Right cardiac atrium (tissue), 5 donors: ENCODE measurements at places on chromosomes 5 and 9.
A peak's percentile ranks its signal among the peaks of the same experiment; 100 is the strongest.

GRCh38 chr9:110029429-110029955 lies 178.5 kb downstream of the C9orf152 start:
- no peak for DNase-seq

GRCh38 chr5:169635936-169636335 lies 1.1 kb upstream of the DOCK2 start:
- DNase-seq: no peak

- no peak for DNase-seq
These were observed 359.4 kb downstream of the ENC1 start for GRCh38 chr5:74281166-74281565.

DNA sequence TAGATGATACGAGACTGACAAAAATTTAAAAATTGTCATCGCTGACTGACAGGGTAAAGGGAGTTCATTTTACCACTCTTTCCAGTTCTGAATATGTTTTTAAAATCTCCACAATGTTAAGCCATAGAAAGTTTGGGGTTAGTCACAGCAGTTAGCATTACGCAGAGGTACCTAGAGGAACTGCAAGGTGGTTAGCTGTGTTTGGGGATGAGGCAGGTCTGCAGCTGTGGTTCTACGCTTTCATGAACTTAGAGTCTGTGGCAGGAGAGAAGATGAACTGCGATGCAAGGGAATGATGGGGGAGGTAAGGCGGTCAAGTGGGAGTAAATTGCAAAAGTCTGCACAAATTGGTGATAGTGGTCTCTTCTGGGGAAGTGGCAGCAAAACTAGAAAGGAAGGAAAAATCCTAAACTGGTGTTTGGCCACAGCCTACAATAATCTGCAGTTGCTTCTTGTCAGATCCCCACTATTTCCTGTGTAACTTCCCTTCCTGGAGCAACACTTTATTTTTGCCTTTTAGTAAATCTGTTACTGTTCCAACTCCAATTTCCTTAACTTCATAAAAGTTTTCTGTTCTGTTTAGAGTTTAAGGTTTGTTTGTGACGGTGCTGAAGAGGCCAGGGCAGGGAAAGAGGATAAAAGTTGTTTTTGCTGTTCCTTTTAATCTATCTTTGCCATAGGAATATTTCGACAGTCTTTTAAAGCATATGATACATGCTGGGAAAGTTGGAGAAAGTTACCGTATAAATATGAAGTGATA lies 38.6 kb upstream of the SNX2 start:
- no peak for DNase-seq

DNA sequence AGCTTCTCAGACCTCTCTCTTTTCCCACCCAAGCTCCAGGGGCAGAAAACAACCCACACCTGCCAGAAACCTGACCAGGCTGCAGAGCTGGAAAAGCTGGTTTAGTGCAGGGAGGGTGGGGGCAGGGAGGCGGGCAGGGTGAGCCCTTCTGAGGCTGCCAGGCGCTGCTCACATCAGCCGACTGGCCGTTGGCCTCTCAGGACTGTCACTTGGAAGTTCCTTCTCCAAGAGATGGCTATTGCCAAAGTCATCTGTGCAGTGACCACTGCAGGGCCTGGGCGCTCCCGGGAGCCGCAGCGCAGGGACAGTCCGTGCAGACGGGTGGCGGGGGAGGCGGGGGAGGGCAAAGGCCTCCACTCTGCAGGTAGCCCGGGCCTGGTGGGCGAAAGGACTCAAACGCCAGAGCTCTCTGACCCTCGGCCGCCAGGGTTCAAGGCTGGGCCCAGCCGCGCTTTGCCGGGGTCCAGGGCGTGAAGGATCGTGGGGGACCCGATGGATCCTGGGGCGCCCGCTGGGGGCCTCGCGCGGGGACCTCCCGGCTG lies 205.0 kb upstream of the IER5L start:
- DNase-seq: peak; percentile 53

- no peak for DNase-seq
These were observed 281.1 kb upstream of the MAP3K1 start for GRCh38 chr5:56534102-56534829.

- no peak for DNase-seq
These were observed 18.8 kb downstream of the HBEGF start for GRCh38 chr5:140327589-140327988.

- peak; percentile 40 for DNase-seq
These were observed at the start of gene MVB12B for GRCh38 chr9:126326228-126327005. MVB12B (plus strand) TSS chr9:126326829; CDS start chr9:126326930, 101 bp downstream.

DNA sequence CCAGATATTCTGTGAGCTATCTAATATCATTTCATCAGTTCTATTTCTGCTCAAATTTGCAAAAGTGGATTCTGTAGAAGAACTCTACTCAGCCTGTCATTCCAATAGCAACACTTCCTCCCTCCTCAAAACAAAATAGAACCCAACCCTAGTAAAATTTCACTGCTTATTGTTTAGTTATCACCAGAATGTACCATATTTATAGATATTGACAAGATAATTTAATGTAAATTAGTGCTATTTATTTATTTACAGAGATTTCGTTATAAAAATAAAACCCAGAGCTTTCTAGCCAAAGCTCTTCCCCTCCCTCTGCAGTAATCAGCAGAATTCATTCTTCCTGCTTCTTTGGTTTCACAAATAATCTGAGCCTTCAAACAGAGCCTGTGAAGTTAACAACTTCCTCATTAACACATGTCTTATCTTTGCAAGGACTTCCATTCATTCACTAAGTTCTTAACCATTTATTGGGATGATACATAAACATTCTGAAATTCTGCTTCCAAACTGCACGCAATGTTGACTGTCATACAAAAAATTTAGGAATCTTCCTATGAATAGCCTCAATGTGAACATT lies 73.7 kb upstream of the PJA2 start:
- no peak for DNase-seq

- no peak for DNase-seq
These were observed 112.9 kb downstream of the SLC1A3 start for GRCh38 chr5:36719282-36719681.

GRCh38 chr9:98660541-98660940 lies 48.2 kb downstream of the GABBR2 start:
- no peak for DNase-seq

- no peak for DNase-seq
These were observed 41.2 kb downstream of the RALGPS1 start for GRCh38 chr9:126955811-126956210.

DNA sequence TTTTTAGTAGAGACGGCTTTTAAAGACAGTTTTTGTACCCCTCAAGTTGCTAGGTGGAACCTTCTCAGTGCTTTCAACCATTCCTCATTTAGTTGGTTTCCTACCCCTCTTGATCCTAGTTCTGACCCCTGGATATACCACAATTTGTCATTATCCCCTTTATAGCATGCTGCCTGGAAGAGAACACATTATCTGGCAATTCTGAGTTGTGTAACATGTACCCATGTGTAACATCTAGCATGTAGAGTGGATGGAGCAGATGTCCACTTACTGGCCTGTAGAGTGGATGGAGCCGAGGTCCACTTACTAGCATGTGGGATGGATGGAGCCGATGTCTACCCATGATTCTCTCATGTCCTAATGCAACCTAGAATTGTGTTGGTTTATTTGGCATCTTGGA lies 7.5 kb downstream of the SLC36A1 start:
- no peak for DNase-seq

DNA sequence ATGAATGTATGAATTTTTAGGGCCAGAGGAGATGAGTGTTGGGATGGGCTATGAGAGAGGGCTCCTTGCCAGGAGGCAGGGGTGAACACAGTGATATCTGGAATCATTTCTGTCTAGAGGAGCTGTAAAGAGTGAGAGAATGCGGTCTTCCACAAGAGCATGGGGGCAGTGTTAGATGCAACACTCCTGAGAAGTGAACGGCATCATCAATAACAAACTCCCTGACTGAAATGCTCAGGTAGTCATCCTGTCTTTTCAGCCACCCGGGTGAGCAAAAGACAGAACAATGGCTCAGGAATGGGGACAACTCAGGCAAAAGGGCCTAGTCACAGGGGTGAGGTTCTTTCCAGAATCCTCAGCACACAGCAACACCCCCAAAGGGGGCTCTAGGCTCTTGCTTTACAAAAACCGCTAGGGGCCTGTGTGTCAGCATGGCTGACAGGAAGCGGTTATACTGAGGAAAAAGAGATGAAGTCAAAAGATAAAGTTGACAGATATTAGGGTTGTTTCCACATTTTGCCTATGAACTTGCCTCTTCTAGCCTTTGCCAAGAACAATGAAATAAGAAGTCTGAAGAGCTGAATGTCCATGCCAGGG lies 104.6 kb upstream of the LRRTM2 start:
- DNase-seq: no peak

- DNase-seq: no peak
These were observed 220.9 kb downstream of the PAX5 start for GRCh38 chr9:36813154-36813553.

- peak; percentile 58 for DNase-seq
These were observed 39.2 kb upstream of the NEK6 start for GRCh38 chr9:124218438-124218982.

- peak; percentile 69 for DNase-seq
These were observed 37.4 kb downstream of the PIK3R1 start for GRCh38 chr5:68252673-68253623.

- DNase-seq: no peak
These were observed 228.3 kb upstream of the C9orf72 start for GRCh38 chr9:27801545-27801944.

DNA sequence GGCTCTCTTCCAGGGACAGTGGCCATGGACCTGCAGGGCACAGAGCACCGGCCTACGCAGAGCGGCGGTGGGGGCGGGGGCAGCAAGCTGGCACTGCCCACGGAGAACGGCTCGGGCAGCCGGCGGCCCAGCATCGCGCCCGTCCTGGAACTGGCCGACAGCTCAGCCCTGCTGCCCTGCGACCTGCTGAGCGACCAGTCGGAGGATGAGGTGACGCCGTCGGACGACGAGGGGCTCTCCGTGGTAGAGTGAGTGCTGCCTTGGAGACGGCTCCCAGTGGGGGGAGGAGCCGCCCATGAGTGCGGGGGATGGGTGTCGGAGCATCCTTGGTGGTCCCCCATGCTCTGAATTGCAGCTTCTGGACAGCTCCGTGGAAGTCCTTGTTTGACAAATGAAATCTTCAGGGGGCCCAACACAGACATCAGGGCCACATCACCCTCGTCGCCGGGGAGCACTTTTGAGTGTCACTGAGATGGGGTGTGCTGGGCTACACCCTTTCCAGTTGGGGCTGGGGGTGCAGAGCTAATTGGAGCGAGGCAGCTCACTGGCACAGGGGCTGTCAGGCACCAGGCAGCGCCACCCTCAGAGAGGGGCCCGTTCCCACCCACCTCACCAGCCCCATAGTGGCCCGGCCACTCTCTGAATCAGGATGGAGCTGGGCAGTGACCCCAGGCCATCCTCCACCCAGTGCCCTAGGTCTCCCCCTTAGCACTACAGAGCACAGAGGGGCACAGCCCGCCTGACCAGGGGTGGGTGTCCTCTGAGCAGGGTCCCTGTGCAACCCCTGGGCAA lies 70.9 kb downstream of the KCNT1 start:
- DNase-seq: no peak

DNA sequence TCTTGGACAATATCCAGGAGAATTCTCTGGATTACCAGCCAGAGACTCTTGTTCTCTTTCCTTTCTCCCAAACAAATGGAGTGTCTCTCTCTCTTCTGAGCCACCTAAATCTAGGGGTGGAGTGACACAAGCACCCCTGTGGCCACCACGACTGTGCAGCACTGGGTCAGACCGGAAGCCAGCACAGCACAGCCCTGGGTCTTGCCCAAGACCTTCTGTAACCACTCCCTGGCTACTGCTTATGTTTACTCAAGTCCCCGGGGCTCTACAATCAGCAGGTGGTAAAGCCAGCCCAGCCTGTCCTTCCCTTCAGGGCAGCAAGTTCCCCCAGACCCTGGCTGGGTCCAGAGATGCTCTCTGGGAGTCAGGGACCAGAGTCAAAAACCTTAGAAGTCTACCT lies 110.0 kb upstream of the TUT7 start:
- DNase-seq: no peak

GRCh38 chr5:65674749-65675148 lies 47.2 kb downstream of the SGTB start:
- DNase-seq: no peak

- DNase-seq: no peak
These were observed 20.2 kb downstream of the OTULIN start for GRCh38 chr5:14684757-14685156.

GRCh38 chr5:2184563-2185540 lies 302.1 kb upstream of the IRX4 start:
- no peak for DNase-seq

DNA sequence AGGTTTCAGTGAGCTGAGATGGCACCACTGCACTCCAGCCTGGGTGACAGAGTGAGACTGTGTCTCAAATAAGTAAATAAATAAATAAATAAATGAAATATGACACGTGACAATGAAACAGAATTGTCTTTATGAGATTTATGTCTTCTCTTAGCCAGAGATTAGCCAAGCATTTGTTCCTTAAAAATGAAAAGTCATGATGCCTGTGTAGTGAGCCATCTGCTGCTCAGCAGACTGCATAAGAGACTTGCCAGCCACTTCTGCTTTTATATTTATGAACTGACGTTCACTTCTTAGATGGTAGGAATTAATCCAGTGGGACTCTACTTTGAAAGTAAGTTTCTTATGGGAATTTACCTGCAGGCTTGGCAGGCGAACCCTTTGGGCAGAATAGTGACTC lies 227.4 kb downstream of the NR3C1 start:
- no peak for DNase-seq

- DNase-seq: no peak
These were observed 58.7 kb downstream of the ICE1 start for GRCh38 chr5:5481206-5481605.

- DNase-seq: no peak
These were observed 432.5 kb downstream of the LRRC70 start for GRCh38 chr5:63011158-63011557.

DNA sequence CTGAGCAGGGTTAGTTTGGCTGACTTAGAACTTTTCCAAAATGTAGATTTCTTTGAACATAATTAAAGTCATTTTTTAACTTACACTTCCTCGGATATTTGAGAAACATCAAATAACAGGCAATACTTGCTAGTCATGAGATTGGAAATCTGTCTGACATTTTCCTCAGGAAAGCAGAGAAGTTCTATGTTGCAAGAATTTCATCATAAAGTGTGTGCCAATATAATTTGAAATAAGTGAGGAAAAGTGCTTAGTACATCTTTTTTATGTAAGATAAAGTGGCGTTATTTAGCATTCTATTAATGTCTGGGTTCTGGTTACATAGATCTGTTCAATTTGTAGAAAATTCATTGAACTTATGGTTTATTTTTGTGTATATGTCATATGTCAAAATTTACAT lies 48.7 kb upstream of the C5orf47 start:
- DNase-seq: no peak
